Activated CD4-positive, CD25-positive, alpha-beta regulatory T cell (primary cell): ENCODE measurements at places on chromosomes 5 and 9.

DNA sequence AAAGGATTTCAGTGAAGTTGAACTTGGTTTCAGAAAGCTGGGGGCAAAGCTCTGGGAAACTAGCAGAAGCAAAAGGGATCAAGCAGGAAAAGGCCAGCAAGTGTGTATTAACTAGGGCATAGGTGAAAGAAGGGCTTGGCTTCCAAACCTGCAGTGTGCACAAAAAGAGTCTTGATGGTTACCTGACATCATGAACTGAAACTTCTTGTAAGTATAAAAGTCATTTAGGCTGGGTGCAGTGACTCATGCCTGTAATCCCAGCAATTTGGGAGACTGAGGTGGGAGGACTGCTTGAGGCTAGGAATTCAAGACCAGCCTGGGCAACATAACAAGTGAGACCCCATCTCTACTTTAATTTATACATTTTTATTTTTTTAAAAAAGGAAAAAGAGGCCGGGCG lies 216.4 kb downstream of the EPB41L4A start:
- no peak for DNase-seq

DNA sequence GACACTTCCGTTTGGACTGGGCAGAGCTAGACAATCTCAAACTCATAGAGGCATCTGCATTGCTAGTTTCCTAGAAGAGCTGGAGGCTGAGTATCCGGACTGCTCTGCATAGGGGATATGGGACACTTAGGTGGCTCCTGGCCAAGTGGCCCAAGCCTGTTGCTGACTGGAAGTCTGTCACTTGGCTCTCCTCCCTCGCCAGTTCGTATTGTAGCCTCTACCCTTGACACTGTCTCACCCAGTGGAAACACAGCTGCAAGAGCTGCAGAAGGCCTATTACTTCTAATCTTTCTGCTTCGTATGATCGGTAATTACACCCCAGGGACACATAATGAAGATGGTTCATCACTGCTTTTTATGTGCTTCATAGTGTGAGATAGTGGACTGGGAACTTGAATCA lies 34.7 kb downstream of the ITGA1 start:
- no peak for DNase-seq

DNA sequence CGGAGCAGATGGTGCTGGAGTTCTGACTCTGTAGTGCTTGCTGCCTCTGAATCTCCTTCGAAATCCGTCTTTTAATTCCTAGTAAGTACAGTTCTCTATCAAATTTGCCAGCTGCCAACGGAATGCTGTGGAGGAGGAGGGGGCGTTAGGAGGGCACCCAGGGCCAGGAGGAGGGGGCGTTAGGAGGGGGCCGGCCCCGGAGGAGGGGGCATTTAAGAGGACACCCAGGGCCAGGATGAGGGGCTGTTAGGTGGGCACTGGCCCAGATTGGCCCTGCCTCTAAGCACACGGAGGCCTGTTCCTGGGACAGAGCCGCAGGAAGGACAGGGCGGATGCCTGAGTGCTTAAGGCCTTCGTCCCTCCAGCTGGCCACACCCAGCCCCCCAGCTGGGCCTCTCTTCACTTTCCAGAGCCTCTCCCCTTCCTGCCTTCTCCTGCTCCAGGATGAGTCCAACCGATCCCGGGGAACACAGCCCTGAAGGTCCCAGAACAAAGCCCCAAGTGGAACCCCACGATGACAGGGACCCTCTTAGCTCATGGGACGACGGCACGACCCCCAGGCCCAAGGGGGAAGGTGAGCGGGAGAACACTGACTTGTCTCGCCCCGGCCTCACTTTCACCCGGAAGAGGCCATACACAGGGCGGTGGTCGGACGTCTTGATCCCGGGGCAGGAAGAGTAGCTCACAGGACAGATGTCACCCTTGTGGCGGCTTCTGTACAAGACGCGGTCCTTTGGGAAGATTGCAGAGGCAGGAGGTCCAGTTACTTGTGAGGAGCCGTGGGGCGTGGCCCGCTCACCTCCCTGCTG lies 9.8 kb downstream of the INPP5E start:
- no peak for DNase-seq

DNA sequence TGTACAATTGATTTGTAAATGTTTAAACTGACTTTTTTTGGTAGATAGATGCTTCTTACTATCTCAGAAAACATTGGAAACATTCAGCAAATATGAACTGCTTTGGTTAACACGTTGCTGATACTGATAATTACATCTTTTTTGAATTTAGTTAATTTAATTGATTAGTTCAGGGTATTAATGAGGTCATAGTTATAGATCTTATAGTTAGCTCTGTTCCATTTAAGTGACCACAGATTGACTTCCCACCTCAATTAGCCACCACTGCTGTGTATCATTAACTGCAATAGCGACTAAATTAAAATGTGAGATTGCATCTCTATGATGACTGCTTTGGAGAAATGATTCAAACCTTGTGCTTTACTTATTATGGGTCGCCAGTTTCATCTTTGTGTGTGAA lies 407.1 kb upstream of the EDIL3 start:
- no peak for DNase-seq

DNA sequence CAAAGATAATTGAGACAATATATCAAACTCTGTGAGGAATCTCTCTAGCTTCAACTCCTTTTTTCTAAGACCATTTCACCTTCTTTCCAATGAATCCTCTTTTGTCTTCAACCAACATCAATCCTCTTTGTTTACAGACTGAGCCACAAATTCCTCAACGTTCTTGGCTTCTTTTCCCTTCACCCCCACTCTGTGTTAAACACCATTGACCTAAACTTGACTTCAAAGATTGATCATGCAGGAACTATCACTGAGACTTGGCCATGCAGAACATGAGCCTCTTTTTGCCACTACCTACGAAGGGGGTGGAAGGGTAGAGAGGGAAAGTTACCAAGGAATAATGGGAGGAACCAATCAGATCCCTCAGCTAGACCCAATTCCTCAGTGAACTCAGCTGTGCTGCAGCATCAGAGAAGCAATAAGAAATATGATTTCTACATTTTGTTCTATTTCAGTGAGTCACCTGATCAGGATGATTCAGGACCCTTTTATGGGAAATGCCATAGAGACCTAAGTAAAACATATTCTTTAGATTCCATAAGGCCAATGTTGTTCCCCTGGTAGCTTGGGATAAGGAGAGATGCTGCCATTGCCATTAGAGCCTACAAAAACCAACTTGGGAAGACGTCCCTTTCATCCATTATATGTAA lies 187.7 kb upstream of the RGMB start:
- no peak for DNase-seq

- DNase-seq, result no peak
Measured at GRCh38 chr5:34598177-34598794, 57.8 kb upstream of the RAI14 start.

DNA sequence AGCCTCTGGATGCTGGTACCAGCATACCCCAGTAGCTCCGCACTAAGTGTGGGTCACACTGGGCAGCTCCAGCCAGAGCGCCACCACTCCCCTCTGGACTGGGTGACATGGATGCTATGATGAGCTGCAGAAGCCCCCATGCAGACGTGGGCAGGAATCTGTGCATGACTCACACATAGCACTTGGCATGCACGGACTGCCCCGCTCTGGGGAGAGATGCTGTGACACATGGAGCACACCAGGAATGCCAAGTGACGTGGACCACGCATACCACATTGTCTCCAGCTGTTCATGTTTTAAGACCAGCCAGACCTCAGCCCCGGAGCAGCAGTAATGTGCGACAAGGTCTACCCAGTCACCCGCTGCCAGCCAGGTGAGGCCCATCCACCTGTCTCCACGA lies 64.1 kb downstream of the SEMA4D start:
- no peak for DNase-seq

- DNase-seq, result no peak
Measured at GRCh38 chr9:27430750-27431535, 93.1 kb upstream of the IFNK start.
